ENCODE measurements at places on chromosomes 6 and 20. TPM values are rescaled to one million over a fixed set of nuclear protein-coding genes. Genes with fewer than 3 reads are reported as not detected.
A peak's percentile ranks its signal among the peaks of the same experiment; 100 is the strongest.

Gene COL19A1
- total RNA-seq: not detected

Gene FAM83C
- total RNA-seq: not detected

DNA sequence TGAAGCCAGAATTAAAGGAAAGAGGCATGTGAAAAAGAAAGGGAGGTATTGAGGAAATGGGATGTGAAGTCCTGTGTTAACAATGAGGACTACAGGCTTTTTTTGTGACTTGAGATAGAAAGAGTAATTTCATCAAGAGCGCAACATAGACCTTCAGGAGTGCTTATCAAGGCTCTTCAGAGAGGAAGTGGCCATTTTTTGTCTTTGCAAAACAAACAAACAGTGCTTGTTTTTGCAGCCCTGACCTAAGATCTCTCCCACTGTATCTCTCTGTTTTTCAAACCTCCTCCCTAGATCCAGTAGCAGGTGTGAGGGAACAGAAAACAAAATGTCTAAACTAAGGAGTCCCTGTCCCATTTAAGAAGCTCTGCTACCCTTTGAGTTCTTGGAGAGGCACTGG lies 710.3 kb upstream of the MARCKS start:
- DNase-seq: no peak
- H3K27ac ChIP-seq: no peak overlapping the region
- no peaks in the 10 kb centered on the region for H3K4me1 ChIP-seq
- H3K27me3 ChIP-seq: no peaks in the 10 kb centered on the region
- H3K36me3 ChIP-seq: no peaks in the 10 kb centered on the region

- H3K27me3 ChIP-seq: no peaks in the 10 kb centered on the region
- no peak for DNase-seq
- peak overlapping the region; percentile 17 for H3K27ac ChIP-seq
Measured at GRCh38 chr20:62900692-62901584, 25.4 kb downstream of the DIDO1 start.

DNA sequence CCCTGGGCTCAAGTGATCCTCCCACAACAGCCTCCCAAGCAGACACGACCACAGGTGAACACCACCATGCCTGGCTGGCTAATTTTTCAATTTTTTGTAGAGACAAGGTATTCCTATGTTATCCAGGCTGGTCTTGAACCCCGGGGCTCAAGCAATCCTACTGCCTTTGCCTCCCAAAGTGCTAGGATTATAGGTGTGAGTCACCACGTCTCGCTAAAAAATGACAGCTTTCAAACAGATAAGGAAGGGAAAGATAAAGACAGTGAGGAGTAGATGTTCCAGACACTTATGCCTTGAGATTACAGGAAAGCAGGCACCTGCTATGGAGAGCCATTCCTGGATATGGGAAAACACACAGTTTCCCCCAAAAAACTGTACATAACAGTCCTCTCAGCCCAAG lies 40.9 kb upstream of the SLA2 start:
- DNase-seq: no peak
- no peak overlapping the region for H3K4me3 ChIP-seq
- no peaks in the 10 kb centered on the region for H3K27me3 ChIP-seq
- H3K36me3 ChIP-seq: 0 out of 2 replicates have a peak, but pooled peaks cover 2% of the 10 kb centered on the region

GRCh38 chr20:33781945-33782344 lies 29.2 kb upstream of the CHMP4B start:
- H3K4me3 ChIP-seq: no peak overlapping the region
- H3K36me3 ChIP-seq: peaks cover 4% of the 10 kb centered on the region
- H3K27me3 ChIP-seq: no peaks in the 10 kb centered on the region
- no peaks in the 10 kb centered on the region for H3K4me1 ChIP-seq
